D721Med (cell line): ENCODE measurements at places on chromosomes 11 and 22.

- no peak for DNase-seq
Measured at GRCh38 chr11:107722662-107723061, 10.8 kb upstream of the SLN start.

DNA sequence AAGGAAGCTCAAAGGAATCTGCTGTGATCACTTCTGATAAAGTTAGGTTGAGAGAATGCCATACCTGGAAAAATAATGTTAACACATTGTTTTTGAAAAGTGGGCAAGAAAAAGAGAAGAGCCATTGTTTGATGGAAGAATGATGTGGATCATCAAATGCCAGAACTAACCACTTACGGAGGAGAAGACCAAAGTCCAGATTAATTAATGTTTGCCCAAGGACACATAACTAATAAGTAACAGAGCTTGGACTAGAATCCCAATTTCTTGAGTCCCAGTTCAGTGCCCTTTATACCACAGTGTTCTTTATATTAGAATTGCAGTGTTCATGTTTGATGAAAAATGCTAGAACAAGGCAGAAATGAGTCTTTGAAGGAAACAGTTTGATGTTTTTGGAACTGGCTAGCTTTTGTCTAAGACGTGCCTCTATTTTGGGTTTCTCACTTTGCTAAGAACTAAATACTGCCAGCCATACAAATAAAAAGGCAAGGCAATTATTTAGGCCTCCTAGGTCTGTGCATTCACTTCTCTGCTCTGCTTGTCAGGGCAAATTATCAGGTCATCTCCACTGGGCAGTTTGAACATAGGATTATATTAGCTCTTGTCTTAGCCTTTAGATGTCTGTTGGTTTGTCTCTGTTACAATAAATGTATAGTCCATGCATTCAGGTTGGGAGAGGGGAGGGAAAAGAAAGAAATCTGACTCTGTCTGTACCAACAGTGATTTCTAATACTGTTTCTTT, 72.3 kb downstream of the TRIM44 start:
- no peak for DNase-seq

DNA sequence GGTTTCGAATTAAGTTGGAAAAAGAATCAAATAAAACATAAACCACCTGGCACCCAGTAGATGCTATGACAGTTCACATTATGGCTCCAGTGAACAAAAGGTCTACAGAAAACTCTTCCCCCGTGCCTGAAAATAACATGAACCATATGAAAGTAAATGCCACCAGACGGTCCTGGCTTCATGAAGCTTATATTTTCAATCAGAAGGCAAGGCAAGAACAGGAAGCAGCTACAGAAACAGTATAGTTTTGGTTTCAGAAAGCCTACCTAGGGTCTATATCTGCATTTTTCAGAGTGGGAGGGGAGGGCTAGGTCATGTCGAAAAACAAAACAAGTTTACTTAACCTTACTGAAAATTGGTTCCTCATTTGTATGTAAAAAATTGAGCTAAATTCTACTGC, 9.8 kb downstream of the RAB30 start:
- no peak for DNase-seq

DNA sequence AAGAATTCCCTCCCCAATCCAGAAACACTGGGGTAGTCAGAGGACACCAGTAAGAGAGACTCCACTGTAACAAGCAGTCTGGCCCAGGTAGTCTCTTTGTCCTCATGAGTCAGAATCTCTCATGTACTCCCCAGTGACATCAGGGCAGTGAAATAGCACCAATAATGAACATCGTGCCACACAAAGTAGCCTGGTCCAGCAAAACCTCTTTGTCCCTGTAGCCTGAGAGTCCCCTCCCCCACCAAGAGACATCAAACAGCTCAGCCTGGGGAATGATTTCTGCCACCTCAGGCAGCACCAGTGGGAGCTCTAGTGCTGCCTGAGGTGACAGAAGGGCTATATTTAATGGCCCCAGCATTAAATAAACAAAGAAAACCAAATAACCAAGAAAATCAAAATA, 88.1 kb downstream of the SBF2 start:
- no peak for DNase-seq
